ENCODE measurements at places on chromosomes 5 and 9.

- DNase-seq: no peak
These were observed 168.8 kb downstream of the PDE4D start for GRCh38 chr5:59724482-59725391.

DNA sequence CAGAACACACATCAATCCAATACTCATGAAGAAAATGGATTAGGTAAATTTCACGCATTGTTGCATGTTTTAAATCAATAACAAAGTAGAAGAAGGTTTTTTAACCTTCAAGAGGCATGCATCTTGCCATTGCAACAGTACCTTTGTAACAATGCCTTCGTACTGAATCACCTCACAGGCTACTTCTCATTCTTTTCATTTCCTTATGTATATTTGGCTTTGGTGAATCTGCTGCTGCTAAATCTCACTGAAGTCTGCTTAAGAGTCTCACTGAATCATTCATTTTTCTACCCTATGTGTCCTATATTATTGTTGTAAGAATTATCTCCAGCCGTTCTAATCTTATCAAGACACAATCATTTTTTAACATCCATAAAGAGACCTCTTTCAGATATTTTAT lies 152.5 kb downstream of the CDH10 start:
- no peak for DNase-seq

DNA sequence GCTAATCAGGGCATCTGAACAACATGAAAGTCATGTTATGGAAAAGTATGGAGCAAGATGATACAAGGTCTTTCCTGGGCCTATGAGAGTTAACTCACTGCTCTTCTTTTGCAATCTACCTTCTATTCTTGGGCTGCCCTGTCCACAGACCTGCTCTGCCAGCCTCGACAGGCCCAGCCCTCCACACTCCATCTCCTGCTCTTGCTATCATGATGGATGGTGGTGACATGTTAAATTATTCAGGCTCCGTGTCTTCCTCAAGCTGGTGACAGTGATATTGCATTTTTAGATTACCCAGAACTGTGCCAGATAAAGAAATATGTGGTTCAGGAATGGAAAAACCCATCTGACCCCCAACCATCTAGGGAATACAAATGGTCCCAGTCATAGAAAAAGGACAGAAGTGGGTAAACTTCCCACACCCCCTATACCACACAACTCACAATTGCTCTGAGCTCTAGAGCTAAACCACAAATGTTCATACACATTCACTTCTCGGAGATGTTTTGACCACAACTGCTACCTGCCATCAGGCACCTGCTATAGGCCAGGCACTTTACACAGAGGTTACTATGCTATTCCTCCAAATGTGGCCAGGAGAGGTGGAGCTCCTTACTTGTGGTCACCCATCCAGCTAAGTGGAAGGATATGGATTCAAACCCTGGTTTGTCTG lies 311.3 kb downstream of the ASTN2 start:
- no peak for DNase-seq

- no peak for DNase-seq
These were observed 57.2 kb downstream of the DENND1A start for GRCh38 chr9:123872710-123873109.

Measured in stimulated activated CD4-positive, alpha-beta T cell treated with anti-CD3 and anti-CD28 coated beads, Interleukin-4, amount 100 ng/mL, for 4 hours (primary cell).